ENCODE measurements at places on chromosomes 4 and X.

- DNase-seq: no peak
These were observed 41.1 kb downstream of the AFF2 start for GRCh38 chrX:148541584-148541940.

DNA sequence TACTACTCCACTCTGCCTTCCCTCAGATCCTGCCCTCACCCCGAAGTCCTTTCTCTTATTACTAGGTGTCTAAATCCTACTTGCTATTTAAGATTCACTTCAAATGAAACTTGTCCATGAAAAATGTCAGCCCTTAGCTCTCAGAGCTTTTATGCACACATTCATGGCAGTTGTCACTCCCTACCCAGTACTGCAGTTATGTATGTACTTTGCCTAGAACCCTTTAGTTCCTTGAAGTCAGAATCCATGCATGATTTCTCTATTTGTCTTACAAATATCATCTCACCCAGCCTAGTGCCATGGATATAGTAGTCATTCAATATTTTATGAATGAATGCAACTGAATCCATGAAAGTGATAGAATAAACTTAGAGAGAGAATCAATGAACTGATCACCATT lies 3.3 kb upstream of the EPGN start:
- no peak for DNase-seq

DNA sequence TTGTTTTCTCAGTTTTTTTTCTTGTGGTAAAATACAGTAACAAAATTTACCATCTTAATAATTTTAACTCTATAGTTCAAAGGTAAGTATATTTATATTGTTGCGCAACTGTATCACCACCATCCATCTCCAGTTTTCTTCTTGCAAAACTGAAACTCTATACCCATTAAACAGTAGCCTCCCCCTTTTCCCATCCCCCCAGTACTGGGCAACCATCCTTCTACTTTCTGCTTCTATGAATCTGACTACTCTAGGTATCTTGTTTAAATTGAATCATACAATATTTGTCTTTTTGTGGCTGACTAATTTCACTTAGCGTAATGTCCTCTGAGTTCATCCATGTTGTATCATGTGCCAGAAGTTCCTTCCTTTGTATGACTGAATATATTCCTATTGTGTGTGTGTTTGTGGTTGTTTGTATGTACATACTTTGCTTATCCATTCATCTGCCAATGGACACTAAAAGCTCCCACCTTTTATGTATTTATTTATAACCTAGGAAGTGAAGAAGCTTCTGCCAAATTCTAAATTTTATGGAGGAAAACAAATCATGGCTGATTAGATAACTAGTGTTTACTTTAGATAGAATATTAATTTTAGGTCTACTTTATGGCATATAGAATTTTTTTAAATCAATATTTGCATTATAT lies 10.0 kb downstream of the ABHD18 start:
- peak; percentile 36 for DNase-seq

GRCh38 chrX:150323020-150323419 lies 40.1 kb upstream of the MAMLD1 start:
- DNase-seq: no peak

GRCh38 chr4:43282534-43282933 lies 390.0 kb downstream of the GRXCR1 start:
- no peak for DNase-seq

GRCh38 chr4:15601862-15602261 lies 53.3 kb downstream of the FBXL5 start:
- DNase-seq: no peak
